ENCODE measurements at places on chromosomes 5 and 9.

DNA sequence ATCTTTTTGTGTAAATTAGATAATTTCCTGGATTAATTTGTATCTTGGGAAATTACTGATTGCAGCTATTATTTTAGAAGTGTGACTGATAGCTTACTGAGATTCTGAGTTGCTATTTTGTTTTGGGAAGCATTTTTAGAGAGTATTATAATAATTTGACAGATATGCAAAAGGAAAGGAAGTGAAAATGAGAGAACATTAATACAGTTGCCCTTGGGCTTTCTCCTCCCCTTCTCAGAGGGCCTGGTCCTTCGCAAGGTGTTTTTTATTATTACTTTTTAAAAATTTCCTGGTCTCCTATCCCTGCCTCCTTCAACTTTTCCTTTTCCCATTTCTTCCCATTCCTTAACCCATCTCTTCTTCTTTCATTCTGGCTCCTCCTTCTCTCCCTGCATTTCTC, 32.6 kb downstream of the UBAP1 start:
- DNase-seq, result no peak

GRCh38 chr5:154284433-154284832, 93.9 kb downstream of the GALNT10 start:
- DNase-seq, result no peak

- no peak for DNase-seq
These were observed 81.0 kb downstream of the ESM1 start for GRCh38 chr5:54904425-54904824.

DNA sequence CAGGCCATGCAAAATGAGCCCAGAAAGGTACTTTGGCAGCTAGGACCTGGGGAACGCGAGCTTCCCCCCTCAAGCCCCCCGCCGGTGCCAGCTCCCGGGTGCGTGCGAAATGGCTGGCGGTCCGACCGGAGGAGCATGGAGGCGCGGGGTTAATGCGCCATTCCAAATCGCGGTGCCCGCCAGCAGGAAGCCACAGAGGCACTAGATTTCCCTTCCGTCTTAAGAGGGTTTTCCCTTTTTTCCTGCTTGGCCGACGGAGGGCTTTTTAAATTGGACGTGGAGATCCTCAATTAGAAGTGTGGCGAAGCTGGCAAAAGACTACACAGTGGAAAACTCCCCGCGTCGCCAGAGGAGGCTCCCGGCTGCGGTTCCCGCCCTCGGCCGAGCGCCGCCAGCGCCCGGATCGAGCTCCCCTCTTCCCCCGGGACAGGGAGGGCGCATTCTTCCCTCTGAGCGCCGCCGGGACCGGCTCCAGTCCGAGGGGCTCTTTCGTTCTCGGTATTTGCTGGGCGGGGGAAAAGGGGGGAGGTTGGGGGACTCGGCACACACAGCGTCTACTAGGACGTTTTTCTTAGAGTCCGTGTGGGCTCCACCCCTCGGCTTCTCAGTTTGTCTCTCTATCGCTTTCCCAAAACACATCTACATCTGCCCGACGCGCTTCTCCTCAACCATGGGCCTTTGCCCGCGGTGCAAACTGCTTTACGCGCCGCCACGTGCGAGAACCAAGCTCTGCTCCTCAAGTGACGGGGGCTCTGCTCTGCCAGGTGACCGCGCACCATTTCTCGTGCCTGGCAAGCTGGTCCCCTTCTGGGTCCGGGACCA, 3.0 kb downstream of the GDNF start:
- DNase-seq, result no peak

GRCh38 chr5:4206127-4206526, 610.5 kb downstream of the IRX1 start:
- no peak for DNase-seq

Data from stimulated activated CD4-positive, alpha-beta T cell treated with anti-CD3 and anti-CD28 coated beads, Interleukin-1b, Interleukin-23, amount 100 ng/mL, for 48 hours (primary cell).